Globus pallidus (tissue), 1 donor: ENCODE measurements at places on chromosomes 4 and X.

DNA sequence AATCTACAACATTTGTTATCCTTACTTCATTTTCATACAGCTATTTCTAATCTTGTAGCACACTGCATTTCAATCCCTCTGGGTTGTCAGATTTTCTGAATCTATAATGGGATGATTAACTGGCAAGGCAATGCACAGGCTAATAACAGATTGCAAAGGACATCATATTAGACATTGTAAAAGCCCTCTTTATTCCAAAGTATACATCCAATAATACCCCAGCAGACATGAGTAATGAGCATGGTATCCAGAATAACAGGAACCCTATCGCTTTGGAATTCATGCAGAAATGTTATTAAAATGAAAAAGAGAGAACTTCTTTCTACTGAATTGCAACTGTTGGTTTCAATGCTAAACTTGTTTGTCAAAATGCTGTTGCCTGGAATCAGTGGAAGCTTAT, 122.9 kb downstream of the C4orf33 start:
- DNase-seq, result no peak

DNA sequence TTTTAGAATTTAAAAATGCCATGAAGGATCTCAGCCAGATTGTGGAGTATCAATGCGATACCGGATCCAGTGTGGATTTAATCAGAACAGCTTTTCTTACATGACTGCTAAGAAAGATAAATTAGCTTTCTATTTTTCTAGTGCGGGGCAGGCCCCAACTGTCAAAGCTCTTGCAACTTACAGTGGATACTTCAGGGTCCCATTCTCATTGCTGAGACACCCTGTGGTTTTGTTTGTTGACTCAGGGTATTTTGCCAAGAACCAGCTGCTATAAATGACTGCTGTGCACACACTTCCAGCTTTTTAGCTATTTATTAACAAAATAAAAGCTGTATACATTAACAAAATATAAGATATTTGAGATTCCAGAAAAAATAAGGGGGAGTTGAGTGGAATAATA, 166.4 kb downstream of the DCLK2 start:
- DNase-seq, result no peak

DNA sequence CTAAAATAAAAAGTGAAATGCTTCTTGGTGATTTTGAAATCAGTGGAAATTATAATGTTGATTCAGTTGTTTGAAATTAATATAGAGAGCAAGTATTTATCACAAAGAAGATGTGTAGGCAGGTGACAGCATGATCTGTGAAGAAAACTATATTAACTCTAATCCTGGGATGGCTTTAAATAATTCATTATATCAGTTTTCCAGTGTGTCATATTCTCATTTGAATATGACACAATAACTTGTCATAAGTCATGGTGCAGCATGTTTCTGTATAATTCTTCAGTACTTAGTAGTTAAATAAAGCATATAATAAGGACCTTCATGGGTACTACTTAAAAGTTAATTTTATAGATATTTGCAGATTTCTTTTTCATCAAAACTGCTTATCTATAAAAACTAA, 573.6 kb downstream of the INPP4B start:
- DNase-seq, result no peak

GRCh38 chr4:7185487-7186030, 6.8 kb upstream of the SORCS2 start:
- no peak for DNase-seq

DNA sequence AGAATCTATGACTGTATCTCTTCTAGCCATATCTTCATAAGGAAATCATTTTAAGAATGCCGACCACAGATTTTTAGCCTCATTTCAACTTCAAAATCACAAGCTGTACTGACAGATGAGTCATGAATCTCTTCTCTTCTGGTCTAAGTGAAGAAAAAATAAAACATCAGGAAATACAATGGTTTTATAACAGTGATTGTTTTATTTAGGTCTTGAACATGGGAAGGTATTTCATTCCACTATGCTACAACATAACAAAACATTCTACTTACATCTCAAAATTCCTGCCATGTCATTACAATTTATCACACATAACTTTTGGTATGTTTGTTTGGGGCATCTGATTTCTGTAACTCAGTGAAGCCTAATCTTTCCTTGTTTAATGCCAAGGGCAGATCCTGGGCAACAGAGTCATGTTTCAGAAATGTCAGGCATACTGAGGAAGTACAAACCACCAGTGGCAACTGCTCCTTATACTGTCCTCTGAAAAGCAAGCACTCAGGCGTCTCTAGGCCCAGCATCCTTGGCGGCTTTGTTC, 325.0 kb downstream of the PDHA2 start:
- DNase-seq, result no peak

DNA sequence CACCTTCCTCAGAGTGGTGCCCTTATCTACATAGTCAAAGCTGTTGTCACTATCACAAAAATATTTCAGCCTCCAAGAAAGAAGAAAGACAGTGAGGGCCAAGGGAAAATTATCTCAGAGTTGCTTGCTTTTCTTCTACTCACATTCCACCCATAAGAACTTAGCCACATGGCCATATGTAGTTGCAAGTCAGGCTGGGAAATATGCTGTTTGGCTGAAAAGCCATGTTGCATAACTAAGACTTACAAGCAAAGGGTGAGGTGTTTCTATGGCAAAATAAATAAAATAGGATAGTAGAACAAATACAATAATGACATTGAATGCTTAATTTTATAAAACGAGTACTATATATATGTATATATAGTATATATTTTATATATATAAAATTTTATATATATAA, 365.9 kb upstream of the PABPC4L start:
- no peak for DNase-seq

DNA sequence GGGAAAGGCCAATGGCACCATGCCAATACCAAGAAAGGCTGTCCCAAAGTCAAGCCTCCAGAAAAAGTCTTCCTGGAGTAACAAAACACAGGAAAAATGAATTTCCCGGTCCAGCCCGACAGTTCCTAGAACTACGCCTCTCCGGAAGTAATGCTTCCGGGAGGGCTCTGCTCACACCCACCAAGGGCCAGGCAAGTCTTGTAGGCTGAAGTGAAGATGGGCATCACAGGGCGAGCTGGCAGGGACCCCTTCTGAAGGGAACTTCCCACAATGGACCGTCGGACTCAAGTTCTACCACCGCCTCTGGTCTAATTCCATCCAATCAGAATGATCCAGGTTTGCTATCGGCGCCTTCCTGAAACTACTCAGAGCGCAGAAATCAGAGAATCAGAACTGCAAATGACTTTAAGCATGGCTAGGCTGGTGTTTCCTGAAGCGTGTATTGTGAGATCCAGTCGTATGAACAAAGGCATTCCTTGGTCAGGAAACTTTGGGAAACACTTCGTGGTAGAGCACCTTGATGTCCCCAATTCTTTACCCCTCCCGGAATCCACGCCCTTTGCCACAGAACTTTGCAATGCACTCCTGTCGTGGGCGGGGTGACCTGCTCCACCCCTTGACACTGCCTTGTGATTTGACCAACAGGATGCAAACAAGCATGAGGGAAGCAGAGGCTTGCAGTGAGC, 127.8 kb downstream of the BCOR start:
- no peak for DNase-seq

DNA sequence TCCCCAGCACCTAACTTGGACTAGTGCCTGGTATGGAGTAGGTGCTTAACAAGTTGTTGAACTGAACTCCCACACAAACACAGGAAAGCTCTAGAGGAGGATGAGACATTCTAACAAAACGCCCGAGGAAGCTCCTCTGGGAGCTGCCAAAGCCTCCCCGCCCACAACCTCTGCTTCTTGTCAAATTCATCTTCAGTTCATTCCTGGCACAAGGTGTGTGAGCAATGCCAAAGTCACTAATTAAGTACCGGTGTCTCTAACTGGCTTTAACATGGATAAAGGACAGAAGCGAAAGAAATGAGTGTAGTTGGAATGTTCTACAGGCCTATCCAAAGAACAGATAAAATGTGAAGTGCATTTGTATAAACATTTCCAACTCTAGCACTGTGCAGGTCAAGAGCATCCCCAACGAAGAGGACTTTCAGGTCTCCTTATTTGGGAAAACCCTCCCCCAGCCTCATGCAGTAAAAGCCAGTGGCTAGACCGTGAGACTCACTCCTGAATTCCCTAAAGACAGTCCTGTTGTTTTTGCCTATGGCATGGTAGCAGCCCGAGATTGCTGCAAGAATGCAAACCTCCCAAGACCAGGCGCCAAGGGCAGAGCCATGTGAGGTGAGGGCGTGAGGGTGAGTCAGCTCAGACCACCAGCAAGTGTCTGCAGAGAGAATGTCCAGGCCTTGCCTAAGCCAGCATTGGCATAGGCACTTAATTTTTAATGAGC, 72.2 kb upstream of the KLF3 start:
- DNase-seq, result no peak

DNA sequence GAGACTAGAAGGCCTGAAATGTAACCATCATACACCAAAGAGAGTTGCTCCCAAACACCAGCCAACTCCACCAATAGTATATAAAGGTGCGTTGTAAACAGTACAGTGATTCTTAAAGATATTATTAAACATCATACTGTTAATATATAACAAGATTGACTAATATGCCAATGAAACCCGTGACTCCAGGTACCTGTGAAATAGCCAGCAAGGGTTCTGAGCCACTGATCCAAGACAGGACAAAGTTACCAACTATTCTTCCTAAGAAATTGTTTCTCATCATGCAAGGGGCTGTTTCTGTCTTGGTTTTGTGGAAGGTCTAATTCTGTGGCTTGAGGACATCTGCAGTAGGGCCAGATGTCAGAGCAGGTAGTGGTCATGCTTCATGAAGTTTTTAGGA, 47.2 kb downstream of the FHL1 start:
- no peak for DNase-seq

- no peak for DNase-seq
These were observed 3.8 kb upstream of the DCAF4L1 start for GRCh38 chr4:41977709-41978108.

- DNase-seq, result no peak
These were observed 64.5 kb upstream of the STS start for GRCh38 chrX:7083021-7083420.

DNA sequence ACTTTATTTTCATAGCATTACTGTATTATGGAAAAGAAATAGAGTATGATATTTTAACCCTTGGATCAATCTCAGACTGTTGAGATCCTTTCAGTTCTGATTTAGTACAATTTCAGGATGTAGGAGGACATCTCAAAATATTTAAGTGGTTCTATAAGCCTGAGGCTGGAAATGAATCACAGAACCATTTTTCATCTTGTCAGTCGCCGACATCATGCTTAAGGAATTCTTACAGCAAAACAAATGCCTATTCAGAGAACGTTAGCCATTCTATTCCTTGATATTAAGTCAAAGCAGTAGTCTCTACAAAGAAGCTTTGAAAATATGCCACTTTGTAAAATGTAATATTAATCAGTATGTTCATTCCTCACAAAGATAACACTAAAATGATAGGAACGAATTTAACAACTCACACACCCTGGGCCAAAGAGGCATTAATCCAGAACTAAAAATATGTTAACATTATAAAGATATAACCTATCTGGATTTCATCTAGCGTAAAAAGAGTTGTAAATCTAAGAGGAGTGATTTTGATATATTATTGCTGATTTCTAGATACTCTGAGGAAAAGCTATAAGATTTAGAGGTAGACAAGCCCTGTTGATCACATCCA, 152.0 kb downstream of the GASK1B start:
- DNase-seq, result no peak

- DNase-seq, result no peak
These were observed 1468.0 kb downstream of the C4orf33 start for GRCh38 chr4:130563889-130564418.

DNA sequence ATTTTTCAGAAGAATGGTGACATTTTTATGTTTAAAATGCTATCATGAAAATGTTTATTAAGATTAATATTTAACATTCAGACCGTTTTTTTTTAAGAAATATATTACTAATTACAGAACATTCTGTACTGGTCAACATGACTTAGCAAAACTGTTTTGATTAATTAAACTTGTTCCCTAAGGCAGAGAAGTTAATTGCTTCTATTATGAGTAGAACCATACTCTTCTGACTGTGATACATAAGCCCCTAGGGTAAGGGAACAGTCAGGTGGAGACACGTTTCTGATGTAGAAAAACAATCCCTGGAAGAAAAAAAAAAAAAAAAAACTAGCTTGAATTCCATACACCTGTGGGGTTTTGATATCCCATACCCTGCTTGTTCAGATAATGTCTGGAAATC, 97.4 kb downstream of the GPM6A start:
- no peak for DNase-seq

DNA sequence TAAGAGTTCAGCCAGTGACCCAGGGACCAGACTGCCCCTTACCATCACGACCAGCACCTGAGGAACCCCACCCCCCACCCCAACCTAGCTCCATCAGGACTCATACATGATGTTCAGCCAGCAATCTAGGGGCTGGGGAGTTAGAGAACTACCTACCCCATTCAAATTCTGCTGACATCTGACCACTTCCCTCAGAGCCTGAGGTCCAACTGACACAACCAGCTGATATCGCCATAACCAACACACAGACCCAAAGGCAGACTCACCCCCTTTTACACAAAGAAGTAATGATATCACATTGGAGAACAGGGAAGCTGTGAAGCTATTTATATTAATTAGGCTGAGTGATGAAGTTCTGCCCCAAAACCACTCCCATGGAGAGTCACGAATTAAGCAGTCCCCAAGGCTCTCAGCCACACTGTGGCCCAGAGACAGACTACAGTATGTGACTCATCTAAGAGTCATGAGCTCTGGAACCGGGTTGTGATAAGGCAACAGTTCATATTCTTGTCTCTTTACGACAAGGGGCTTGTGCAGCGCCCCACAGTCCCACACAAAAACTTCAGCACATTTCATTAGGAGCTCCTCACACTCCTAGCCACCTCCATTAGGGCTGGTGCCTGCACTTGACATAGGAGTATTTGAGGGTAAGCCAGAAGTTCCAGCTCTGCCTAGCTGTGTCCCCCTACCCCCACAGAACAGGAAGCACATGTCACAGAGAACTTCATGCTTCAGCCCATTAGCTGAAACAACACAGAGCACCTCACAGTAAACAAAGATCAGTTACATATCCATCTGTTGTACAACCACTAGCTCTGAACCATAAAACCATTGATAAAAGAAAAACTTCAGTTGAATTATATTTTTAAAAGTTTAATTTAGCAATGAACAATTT, 184.7 kb upstream of the ZCCHC13 start:
- no peak for DNase-seq

DNA sequence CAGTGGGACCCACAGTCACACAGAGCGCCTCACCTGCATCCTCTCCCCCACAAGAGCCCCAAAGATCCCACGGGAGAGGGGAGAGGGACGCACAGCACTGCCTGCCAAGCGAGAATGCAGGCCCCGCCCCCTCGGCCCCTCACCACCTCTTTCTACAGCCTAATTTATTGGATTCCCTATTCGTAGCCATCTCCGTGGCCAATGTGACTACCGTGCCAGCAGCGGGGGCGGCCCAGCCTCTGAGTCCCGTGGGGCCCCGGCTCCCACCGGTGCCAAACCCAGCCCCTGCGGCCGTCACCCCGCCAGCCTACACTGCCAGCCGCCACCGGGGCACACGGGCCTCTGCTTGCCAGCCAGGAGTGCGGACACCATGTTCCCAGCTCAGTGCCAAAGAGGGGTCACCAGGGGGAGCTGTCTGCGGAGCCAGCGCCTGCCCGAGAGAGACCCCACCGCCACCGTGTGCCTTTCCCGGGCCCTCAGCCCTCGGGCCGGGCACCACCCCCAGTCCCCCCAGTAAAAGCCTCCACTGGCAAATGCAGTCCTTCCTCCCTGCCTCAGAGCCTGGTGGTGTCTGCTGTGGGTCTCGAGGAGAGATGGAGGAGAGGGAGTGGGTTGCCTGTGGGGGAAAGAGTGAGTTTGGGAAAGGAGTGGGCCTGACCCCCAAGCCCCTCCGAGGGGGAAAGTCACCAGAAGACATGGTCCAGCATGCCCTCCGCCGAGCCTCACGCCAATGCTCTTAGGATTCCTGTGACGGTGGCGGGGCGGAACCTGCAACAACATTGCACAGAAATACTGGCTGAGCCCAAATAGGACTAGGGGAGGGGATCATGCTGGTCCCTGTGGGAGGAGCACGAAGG, 19.6 kb upstream of the PLXNB3 start:
- no peak for DNase-seq
